ENCODE measurements at places on chromosomes 1 and 21.
A peak's percentile ranks its signal among the peaks of the same experiment; 100 is the strongest.

DNA sequence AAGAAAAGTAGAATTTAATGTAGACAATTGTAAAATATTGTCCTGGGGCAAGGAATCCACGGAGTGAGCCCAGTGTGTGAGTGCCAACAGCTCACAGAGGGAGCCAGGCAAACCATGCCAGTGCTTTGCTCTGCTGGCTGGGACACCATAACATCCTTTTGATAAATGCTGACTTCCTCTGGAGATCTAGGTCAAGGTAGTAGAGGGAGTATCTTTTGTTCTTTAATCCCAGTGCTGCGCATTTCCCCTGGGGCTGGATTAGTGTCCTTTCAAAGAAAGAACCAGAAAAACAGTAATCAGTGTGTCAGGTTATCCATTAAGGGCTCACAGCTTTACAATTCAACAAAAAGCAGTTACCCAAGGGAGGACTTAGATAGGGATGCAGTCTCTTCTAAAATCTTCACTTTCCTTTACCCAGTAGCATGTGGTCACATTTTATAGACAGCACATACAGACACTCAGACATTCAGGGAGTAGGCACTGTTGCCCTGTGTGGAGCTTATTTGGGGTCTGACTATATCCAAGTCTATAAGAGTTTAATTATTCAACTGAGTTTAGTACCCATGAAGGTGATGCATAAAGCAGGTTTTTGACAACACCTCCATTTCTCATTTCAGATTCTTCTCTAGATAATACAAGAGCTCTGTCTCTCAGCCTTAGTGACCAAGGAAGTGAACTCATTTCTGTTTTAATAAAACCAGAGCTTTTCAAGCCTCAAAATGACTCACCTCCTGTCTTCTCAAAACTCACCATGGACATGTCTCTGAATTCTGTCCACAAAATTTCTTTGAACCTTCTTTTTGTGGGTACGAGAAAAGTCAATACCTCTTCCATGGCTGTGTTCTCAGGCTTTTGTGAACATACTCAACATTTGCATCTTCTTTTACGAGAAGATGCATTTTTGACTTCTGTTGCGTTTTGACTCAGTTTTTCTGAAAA lies 215.3 kb downstream of the BRINP2 start:
- DNase-seq, result no peak

GRCh38 chr1:211697356-211697755 lies 21.9 kb upstream of the NEK2 start:
- no peak for DNase-seq

DNA sequence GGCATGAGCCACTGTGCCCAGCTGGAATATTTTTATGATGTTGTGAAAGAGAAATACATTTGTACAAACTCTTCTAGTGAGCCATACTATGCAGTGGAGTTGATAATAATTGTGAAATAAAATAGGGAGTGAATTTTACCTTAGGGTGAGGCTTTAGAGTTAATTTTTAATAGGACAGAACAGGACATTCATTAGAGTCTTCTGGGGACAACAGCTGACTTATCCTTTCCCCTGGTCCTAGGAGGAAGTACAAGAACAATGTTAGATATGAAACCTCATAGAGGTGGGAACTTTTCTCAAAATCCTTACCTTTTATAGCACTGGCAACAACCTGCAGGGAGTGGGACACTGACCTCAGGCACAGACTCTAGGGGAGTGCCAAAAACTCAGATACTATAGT lies 21.9 kb downstream of the HAO2 start:
- no peak for DNase-seq

DNA sequence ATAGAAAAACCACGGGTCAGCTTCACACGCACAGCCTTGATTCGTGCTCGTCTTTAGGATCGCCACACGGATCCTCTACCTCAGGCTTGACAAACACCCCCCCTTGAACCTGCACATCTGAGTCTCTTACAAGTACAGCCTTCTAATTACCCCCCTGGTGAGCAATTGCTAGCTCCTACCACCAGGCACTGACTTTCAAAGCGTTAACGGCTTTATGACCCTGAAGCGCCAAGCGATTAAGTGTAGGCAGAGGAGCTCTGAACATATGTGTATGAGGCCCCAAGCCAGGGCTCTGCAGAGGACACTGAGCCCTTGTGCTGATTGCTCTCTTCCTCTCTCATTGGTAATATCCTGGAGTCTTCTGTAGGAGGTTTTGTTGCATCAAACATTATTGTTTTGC lies 55.7 kb upstream of the EPHA8 start:
- no peak for DNase-seq

GRCh38 chr21:35512346-35512745 lies 463.2 kb upstream of the RUNX1 start:
- no peak for DNase-seq

DNA sequence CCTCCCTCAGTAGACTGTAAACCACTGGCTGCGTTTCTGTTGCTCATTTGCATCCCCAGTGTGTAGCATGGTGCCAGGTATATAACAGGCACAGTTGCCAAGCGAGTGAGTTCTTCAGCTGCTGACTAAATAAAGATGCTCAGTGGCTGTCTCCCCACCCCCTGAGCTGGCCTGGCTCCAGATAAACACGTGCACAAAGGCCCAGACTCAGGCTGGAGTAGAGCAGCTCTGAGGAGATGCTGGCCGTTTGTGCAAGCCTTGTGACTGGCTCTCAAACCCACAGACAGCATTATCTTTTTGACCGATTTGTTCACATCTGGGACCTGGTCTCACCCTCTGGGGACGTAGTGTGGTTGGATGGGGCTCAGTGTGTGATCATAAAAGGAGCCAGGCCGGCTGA lies 7.1 kb downstream of the CHRNB2 start:
- DNase-seq, result no peak

DNA sequence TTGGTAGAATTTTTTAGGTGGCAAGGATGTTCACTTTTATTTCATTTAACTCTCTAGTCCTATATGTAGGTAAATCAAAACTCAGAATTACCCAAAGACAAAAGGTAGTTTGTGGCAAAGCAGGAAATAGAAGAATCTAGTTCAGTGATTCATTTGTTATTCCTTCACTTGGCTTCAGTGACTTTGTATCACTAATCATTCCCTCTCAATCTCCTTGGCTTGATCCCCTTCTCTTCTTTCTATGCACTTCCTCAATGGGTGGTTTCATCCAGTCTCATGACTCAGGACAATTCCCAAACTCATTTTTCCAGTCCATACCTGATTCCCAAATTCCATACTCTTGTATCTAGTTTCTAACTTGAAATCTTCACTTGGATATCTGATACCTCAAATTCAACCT lies 64.9 kb downstream of the PRKACB start:
- no peak for DNase-seq

- no peak for DNase-seq
Observed at GRCh38 chr1:20962576-20963258, 175.6 kb upstream of the HP1BP3 start.

DNA sequence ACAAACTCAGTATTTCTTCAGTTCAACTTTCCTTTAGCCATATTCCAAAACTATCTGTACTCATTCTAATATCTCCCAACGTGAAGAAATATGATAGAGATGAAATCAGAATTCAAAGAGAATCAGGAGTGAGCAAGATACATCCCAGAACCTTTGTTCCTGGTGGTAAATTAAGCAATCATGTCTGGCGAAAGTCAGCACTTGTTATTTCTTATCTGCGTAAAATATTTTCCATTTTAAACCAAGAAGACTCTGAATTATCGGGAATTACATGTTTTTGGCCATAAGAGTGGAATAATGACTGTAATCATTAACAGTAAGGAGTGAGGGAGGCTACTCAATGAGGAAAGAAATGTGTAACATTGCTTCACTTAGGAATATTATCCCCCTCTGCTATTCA lies 253.7 kb downstream of the PDE4B start:
- DNase-seq, result no peak

DNA sequence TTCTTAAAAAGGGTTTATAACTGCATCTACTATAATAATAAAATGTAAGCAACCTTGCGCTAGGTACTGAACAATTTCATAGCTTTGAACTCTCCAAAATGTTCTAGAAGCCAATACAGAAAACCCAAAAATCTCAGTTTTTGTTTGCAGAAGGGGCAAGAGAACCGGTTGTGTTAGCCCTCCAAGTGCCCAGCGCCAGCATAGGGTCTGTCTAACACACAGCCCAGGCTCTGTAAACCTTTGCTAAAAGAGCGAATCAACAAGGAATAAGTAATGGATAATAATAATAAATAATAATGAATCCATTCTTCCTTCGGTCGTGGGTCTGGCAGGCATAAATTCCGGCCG lies 333 bp upstream of the CHAF1B start:
- DNase-seq, result no peak

- DNase-seq, result no peak
Observed at GRCh38 chr1:197526736-197527371, 248.4 kb downstream of the DENND1B start.

DNA sequence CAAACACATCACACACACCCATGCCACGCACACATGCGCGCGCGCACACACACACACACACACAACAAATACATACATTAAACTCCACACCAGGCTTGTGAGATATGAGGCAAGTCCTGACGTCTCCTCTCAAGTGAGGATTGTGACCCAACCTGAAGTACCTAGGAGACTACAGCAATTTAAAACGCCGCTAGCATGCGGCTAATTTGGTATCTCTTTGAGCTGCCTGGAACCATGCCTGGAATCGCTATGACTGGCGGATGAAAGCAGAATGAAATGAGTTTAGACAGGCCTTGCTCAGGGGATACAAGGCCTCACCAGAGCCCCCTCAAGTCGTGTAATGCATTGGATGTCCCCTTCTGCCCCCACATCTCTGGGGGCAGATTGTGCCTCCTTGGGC lies 1.6 kb upstream of the RAB7B start:
- DNase-seq, result no peak

- DNase-seq, result no peak
Observed at GRCh38 chr1:203273869-203274602, 31.3 kb upstream of the BTG2 start.

GRCh38 chr1:94247138-94248094 lies 10.0 kb upstream of the ARHGAP29 start:
- DNase-seq, result no peak

- DNase-seq, result no peak
Observed at GRCh38 chr1:52920791-52921291, 699 bp downstream of the ECHDC2 start.

DNA sequence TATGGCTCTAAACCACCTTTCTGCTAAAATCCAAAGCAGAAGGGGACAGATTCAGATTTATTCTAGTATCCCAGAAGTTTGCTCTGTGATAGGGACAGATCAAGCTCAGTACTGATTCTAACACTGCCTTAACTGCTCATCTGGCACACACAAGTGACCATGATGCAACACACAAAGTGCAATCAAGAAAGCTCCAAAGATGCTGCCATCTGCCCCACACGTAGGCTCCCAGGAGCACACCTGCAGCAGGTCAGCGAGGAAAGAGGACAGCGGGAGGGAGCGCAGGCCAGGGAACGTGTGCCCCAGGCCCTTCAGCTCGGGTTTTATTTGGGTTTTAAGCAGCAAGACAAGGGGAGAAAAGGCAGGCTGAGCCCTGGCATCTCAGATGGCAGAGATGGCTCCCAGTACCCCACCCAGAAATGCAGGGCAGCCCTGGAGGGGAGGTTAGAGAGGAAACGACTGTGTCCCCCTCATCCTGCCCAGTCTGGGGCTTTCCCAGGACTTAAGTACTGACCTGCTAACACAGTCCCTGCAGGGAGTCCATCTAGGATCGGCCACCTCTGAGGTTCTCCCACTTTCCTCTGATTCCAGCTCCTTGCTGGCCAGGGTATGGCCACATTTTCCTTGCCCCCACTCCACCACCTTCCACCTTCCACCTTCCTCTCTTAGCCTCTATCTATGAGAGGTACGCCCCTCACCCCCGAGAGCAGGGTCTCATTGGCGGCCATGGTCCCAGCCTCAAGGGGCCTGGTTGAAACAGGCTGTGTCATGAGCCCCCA lies 1.2 kb downstream of the TRIM11 start:
- no peak for DNase-seq

DNA sequence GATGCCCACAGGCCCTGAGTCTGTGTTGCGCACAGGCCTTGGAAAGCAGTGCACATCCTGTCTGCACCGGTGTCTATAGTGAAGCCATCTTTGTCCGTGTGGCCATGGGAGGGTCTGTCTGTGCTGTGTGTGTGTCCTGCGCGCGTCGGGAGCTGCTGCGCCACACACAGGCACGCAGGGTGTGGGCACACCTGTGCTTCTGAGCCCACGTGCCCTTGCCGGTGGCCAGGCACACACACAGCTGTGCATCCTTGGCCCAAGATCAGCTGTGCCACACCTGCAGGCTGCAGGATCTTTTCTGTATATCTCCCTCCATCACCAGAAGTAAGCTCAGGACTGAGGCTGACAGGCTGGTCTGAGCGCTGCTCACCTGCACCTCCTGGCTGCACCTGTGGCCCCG lies 3.2 kb upstream of the SAMD11 start:
- DNase-seq, result no peak

- DNase-seq, result peak; percentile 21
Observed at GRCh38 chr1:168234846-168235547, 9.2 kb downstream of the SFT2D2 start.

DNA sequence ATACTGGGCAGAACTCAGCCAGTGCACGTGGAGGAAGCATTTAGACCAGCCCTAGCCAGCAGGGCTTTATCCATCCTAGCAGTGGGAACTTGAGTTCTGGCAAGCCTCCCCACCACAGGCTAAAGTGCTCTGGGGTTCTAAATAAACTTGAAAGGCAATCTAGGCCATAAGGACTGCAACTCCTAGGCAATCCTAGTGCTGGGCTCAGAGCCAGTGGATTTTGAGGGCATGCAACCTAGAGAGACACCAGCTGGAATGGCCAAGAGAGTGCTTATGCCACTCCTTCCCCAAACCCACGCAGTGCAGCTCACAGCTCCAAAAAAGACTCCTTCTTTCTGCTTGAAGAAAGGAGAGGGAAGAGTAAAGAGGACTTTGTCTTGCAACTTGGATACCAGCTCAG lies 70.5 kb upstream of the APOBEC4 start:
- no peak for DNase-seq

DNA sequence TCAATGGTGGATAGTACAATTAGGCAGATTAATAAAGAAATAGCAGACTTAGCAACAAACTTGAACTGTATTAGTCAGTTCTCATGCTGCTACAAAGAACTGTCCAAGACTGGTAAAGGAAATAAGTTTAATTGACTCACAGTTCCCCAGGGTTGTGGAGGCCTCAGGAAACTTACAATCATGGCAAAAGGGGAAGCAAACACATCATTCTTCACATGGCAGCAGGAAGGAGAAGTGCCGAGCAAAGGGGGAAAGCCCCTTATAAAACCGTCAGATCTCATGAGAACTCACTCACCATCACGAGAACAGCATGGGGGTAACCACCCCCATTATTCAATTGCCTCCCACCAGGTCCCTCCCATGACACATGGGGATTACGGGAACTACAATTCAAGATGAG lies 27.1 kb upstream of the PDE4B start:
- no peak for DNase-seq

DNA sequence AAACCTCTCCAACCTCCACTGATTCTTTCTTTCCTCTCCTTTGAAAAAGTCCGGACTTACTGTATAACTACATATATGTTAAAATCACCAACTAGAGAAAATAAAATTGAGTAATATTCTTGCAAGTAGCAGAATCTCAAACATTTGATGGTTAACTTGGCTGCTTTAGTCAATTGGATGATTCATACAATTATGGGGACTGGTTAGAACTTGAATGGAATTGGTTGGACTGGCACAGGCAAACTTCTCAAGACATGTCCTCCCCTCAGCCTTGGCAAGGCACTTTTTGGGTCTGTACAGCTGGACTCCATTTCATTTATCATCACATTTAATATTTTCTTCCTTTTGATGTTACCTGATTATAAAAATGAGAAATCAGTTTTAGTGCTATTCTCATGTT lies 6.5 kb downstream of the WLS start:
- DNase-seq, result no peak

GRCh38 chr1:115373305-115373704 lies 35.3 kb upstream of the NGF start:
- DNase-seq, result no peak
